ENCODE measurements at places on chromosomes 13 and 19. TPM values are rescaled to one million over a fixed set of nuclear protein-coding genes. Genes with fewer than 3 reads are reported as not detected.

The POU2F2 gene
- total RNA-seq, result 0.13 TPM

The ZFP14 gene
- 3.4 TPM for total RNA-seq

The PLPPR3 gene
- not detected for total RNA-seq

The PGLYRP2 gene
- total RNA-seq, result not detected

The OR7A5 gene
- not detected for total RNA-seq

The COX7A1 gene
- 79.4 TPM for total RNA-seq

The RPS5 gene
- 2,343 TPM for total RNA-seq

The SYT3 gene
- total RNA-seq, result 0.13 TPM

The CRX gene
- total RNA-seq, result not detected
